NCI-H774 (cell line): ENCODE measurements at places on chromosomes 2 and 18.

DNA sequence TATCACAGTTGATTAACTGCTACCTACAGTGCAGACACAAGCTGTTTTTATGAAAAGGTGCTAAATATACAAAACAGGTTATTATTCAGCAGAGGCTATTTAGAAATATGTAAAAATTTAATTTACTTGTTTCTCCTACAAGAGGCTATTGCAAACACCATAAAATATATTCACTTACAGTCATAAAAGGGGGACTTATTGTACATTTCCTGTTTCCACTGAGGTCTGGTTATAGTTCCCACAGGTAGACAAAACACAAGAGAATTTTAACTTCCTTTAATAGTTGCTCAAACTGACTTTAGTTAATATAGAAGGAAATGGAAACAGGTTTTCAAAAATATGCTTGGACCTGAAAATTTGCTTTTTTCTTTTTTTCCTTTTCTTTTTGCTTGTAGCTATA, 40.0 kb upstream of the FRZB start:
- DNase-seq = no peak

DNA sequence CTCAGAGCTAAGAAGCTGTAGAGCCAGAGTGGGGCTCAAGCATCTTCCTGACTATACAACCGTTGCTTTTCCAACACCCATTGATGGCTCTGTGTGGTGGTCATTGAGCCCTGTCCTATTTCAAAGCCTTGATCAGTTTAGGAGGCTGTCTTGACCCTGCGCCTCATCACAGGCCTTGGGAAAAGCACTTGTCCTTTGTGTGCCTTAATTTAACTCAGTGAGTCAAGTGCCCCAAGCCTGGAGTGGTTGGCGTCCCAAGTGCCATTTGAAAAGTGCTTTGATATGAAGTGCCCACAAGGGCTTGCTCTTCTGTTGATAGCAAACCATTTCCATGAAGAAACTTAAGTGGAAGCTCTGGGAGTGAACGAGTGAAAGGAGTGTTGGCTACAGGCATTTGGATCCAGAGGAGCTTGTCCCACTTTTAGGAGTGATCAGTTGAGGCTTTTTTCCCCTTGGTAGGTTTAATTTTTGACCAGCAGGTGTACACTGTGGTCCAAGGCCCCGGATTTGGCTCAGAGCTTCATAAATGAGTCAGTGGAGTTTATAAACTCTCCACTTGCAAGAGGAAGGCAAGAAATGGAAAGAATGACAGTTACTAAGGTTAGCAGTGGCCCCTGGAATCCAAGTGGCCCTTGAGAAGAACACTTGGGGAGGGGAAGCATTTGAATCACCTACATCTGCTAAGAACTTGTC, 50.3 kb downstream of the ACTR2 start:
- DNase-seq = no peak

- DNase-seq = no peak
These were observed 530 bp downstream of the GALNT1 start for GRCh38 chr18:35581898-35582641.

- DNase-seq = no peak
These were observed 151.0 kb upstream of the DNMT3A start for GRCh38 chr2:25492726-25493125.

GRCh38 chr18:76490033-76490432, 5.0 kb downstream of the ZNF516 start:
- DNase-seq = no peak

DNA sequence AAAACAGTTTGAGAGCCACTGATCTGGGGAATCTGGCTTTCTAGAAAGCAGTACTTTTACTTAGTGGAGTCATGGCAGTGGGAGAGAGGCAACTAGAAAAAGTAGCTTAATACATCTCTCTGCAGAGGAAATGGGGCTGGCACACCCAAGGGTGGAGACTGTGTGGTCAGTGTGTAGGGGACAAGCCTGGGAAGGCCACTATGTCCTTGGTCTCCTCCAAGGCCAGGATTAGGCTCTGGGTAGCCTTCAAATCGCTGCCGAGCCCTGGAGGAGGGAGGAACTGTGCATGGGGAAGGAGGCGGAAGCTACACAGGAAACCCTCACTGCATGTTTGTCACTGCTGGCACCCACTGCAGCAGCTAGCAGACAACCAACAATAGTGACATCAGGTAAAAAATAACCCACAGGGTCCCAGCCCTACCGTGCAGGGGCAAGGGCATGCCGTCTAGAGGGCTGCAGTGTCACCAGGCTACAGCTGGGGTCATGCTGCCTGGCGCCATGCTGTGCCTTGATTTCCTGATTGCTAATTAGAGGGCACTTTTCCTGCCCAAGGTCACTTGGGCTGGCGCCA, 34.8 kb downstream of the LBH start:
- no peak for DNase-seq

GRCh38 chr2:152730591-152731333, 12.3 kb downstream of the ARL6IP6 start:
- DNase-seq = no peak

GRCh38 chr2:37271376-37272067, 40.1 kb downstream of the NDUFAF7 start:
- no peak for DNase-seq

GRCh38 chr18:10689236-10690034, 163.6 kb downstream of the NAPG start:
- DNase-seq = no peak

DNA sequence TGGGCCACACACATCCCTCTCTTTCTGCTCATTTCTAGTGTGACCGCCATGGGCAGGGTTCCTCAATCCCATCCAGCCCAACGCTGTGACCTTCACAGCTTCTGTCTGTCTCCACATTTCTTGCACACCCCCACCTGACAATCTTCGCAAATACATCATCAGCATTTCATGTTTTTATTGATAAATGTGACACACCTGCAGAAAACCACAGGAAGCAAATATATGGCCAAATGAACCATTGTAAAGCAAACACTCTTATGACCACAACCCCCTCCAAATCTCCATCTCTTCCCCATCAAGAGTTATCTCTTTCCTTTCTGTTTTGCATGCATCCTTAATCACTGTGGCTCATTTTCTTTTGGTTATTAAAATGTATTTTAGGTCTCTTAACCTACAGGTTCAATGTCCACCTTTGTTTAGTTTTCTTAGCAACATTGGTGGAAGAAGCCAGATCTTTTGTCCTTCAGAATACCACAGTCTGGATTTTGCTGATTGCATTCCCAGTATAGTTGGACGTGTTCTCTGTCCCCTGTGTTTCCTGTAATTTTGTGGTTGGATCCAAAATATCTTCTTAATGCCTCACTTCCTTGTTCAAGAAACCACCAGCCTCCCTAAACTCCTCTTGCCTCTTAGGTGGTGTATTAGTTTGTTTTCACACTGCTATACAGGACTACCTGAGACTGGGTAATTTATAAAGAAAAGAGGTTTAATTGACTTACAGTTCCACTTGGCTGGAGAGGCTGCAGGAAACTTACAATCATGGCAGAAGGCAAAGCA, 9.8 kb upstream of the NCK2 start:
- no peak for DNase-seq

DNA sequence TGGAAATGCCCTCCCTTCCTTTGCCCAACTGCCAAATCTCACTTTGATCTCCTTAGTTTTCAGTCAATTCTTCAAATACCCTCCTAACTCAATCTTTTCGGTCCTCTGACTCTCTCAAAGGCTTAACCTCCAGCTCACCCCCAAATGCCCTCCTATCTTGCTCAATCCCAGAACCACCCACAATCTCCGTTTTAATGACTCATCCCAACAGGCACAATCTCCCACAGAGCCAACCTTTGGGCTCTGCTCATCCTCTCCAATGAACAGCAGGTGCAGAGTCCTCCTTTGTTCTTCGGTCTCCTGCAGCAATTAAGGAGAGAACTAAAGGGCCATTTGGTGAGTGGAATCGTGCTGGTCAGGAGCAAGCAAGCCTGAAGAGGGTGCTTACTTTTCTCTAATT, 366.1 kb upstream of the CRIM1 start:
- DNase-seq = peak; percentile 72

- no peak for DNase-seq
These were observed 168.3 kb upstream of the VRK2 start for GRCh38 chr2:57878171-57878865.

- no peak for DNase-seq
These were observed 16.4 kb downstream of the RSAD2 start for GRCh38 chr2:6893876-6894482.

- no peak for DNase-seq
These were observed 13.4 kb downstream of the IL1R1 start for GRCh38 chr2:102155703-102156515.

DNA sequence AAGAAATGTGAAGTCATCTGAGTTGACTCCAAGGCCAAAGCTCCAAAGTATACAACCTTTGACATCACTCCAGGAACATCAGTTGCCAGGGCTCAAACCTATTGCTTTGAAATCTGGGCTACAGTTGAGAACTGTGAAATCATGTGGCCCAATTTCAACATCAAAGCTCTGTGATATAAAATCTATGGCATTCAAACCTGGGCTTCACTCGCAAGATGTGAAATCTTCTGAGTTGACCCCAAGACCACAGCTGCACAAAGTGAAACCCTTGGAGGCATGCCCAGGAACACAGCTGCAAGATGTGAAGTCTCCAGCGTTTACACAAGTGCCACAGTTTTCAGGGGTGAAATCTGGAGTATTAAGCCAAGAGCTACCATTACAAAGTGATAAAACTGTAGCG, 9.4 kb upstream of the ZNF512 start:
- DNase-seq = no peak

- no peak for DNase-seq
These were observed 254.4 kb downstream of the SLC4A3 start for GRCh38 chr2:219881851-219882250.

DNA sequence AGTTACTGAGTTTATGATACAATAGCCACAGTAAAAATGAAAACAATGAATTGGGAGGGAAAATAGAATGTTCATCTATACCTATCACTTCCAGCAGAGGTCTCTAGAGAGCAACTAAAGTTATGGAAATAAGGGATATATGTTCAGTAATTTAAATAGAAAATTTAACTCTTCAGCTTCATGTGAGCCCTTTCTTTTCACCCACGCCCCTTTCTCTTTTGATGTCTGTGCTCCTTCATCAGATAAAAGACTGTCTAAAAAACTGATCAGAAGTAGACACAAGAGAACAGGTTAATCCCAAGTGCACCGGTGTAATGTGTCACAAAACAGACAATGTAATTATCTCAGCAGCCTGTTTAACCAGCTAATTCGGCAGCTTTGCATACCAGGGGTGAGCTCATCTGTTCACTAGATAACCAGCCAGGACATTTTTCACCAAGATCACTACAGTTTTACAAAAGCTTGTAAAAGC, 238.5 kb upstream of the ERBB4 start:
- DNase-seq = peak; percentile 26

DNA sequence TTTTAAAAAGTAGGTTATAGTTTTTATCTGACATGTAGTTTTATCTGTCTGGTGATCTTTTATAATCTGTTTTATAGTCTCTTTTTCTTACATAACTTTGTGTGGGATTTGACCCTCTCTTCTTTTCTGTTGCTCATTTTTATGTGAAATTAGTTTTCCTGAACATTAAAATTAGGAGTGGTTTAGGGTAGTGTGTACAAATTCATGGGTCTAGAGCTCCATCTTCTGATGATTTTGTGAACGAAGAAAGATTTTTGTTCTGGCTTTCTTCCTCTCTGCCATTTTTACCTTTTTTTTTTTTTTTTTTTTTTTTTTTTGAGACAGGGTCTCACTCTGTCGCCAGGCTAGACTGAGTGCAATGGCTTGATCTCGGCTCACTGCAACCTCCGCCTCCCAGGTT, 46.6 kb downstream of the SLC30A6 start:
- DNase-seq = no peak

GRCh38 chr2:199692489-199692888, 158.5 kb downstream of the FTCDNL1 start:
- DNase-seq = peak; percentile 58

DNA sequence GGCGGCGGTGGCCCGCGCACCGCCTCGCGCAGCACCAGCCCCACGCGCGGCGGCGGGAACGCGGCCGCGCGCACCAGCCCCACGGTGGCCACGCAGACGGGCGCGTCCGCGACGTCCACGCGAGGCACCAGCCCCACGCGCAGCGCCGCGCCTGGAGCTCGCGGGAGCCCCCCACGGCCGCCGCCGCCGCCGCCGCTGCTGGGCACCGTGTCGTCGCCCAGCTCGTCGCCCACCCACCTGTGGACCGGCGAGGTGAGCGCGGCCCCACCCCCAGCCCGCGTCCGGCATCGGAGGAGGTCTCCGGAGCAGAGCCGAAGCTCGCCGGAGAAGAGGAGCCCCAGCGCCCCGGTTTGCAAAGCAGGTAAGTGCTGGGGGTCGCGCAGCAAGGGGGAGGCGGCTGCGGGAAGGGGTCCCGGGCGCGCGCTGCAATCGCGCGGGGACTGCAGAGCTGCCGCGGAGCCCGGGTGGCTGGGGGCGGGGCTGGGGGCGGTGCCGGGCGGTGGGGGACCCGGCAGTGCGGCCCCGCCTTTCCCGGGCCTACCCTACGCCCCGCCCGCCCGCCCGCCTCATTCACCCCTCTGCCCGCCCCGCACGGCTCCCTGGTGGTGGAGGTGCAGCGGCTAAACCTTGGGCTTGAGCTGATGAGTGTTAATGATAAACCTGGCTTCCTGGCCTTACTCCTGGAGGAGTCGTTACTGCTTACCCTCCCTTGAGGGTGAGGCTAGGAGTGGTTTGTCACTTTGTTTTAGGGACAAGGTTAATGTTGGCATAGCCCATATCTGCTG, 851 bp downstream of the FAM117B start:
- DNase-seq = peak; percentile 72

DNA sequence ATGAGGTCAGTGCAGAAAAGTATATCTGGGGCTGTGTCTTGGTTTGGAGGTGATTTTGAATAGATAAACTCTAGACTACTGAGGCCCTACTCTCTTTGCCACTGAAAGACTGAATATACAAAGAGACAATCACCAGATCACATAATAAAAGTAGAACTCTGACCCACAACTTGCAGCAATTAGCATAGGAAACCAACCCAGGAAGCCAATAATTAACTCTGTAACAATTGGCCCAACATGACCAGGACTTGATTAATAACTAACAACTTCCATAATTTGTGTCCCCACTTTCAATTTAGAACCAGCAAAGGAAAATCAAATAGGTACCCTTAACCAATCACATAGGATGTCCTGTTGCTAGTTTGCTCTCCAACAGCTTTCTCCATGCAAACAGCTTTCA, 1104.9 kb upstream of the CELF4 start:
- no peak for DNase-seq

GRCh38 chr2:160289126-160289525, 89.1 kb upstream of the ITGB6 start:
- no peak for DNase-seq

- DNase-seq = peak; percentile 35
These were observed 107.6 kb upstream of the CYRIA start for GRCh38 chr2:16773080-16773713.

- DNase-seq = no peak
These were observed 290.8 kb upstream of the TANK start for GRCh38 chr2:160869411-160869810.

- DNase-seq = no peak
These were observed 202.1 kb upstream of the HS6ST1 start for GRCh38 chr2:128520791-128521190.

GRCh38 chr18:40939656-40940515, 1015.1 kb upstream of the PIK3C3 start:
- no peak for DNase-seq

- no peak for DNase-seq
These were observed 58.3 kb downstream of the HPCAL1 start for GRCh38 chr2:10360850-10361588.

- DNase-seq = no peak
These were observed 98.2 kb upstream of the SMAD2 start for GRCh38 chr18:48028696-48029095.

GRCh38 chr2:227608561-227609338, 5.9 kb downstream of the SCYGR3 start:
- peak; percentile 21 for DNase-seq
